ENCODE measurements at places on chromosomes 13 and 19.

DNA sequence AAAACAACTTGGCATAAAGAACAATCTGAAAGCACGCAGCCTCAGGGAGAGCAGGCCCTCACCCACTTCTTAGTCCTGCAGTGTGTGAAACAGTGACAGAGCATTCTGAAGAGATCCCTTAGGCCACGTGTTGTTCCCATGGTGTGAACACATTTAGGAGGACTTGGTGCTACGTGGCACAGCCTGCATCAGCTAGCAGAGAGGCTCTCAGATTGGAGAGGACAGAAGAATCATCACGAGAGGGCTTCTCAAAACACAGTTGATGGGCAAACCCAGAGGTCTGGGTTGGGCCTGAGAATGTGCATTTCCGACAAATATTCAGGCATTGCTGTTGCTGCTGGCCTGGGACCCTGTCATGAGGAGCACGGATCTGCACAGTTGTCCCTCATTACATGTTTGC is 26.1 kb upstream of the TFDP1 start:
- DNase-seq: no peak

DNA sequence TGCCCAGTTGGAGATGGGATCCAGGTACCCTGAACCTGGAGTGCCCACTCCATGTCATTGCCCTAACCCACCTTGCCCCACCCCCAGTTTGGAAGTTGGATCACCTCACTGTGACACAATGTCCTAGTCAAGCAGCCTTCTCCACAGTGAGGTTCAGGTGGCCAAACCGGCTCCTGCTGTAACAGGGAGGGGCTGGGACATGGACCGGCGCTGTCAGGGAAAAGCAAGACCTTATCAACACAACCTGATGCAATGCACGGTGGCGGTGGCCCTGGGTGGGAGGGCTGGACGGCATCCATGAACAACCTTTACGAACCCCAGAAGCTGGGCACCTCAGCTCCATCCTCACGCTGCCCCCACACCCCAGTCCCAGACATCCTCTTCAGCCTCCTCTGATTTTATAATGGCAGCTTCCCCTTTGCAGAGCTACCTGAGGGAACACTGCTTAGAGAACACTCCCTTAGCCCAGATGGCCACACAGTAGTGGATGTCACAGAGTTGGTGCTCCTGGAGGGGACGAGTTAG is 1.6 kb upstream of the KRTDAP start:
- no peak for DNase-seq

DNA sequence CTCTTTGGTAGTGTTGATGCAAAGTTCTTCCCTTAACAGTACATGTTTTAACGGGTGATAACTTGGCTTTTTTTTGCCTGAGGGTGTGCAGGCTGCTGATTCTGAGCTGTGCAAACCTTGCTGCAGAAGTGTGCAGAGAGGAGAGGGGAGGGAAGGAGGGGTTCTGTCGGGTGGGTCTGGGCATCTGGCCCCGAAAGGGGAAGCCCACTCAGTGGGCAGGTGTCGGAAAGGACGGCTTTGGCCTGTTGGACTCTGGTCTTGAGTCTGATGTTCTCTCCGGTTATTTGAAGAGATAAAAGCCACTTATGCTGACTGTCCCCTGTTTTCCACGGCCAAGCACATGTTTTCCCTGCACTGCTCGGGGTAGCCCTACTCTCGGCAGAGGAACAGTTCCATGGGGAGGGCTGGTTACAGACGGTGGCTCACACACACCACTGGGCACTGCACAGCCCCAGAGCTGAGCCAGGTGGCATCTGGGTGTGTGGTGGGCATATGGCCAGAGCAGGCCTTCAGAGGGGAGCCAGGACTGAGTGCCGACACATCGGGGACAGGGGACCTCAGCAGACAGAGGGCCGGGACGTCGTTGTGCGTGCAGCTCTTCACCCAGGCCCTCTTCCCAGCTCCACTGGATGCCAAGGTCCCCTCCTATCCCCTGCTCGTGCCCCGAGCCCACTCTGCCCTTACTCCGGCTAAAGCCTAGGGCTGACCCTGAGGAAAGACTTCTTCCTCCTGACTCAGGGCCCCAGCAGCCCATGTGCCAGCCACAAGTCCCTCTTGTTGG is 93.2 kb downstream of the TEX29 start:
- no peak for DNase-seq

DNA sequence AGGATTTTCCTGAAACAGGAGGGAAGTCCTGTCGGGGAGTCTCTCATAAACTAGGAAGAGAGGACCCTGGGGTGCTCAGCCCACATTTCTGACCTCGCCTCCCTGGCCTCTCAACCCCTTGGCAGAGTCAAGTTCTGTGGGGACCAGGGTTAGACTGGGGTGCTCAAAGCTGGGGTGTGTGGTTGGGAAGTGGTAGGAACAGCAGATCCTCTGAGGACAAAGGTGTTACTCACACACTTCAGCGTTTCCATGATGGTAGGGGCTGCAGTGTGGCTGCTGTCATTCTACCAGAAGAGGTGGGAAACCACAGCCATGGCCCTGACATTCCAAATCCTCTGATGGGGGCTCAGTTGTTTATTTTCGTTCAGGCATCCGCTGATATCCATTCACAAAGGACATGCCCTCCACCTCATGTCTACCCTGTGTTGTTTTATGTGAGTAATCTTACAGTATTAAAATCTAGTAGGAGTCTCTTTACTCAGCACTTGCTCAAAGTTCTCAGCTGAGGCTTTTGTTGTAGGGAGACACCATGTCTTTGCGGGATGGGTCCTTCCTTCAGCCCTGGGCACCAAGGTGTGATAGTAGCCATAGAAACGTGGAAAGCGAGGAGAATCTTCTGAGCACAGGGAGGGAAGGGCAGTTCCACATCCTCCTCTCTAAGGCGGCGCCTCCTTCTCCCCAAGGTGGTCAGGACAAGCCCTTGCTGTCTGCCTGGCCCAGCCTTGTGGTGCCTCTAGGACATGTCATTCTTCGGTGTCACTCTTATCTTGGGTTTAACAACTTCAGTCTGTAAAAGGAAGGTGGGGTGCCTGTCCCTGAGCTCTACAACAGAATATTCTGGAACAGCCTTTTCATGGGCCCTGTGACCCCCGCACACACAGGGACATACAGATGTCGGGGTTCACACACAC is 1.5 kb downstream of the KIR2DL3 start:
- DNase-seq: no peak

DNA sequence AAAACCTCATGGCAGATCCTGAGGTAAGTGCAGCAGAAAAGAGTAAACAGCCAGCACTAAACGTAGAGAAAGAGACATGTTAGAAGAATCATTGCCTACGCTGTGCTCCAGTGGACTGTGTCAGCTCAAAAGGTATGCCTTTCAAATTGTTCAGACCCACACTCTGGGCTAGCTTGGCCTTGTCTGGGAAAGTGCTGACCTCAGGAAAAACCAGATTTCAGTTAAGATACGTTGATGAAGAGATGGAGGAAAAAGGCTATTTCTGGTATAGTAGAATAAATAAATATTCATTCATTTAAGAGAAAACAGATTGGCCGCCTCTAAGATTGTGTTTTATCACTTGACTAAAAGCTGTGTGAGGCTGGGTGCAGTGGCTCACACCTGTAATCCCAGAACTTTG is 9.6 kb upstream of the SUCLA2 start:
- no peak for DNase-seq
